ENCODE measurements at places on chromosomes 2 and 18.

GRCh38 chr18:3649633-3650426 lies 199.9 kb downstream of the TGIF1 start:
- no peak for DNase-seq

- DNase-seq = no peak
Measured at GRCh38 chr2:236366049-236366387, 101.8 kb upstream of the ASB18 start.

DNA sequence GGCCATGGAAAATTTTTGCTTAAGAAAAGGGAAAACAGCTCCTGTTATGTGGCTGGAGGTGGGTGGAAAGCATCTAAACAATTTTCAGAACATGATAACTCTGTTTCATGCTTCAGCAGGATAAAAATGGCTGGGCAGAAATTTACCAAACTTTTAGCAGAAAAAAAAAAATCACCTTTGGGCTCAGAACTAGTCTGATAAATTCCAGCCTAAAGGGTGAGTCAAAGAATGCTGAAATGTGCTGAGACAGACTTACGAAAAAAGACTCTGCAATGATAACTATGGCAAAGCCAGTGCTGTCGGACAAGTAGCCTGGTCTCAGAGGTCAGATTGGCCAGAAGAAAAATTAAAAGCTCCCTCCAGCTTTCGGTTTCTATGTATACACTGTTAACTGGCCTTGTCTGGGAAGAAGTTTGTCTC lies 123.6 kb downstream of the LRATD1 start:
- DNase-seq = no peak

DNA sequence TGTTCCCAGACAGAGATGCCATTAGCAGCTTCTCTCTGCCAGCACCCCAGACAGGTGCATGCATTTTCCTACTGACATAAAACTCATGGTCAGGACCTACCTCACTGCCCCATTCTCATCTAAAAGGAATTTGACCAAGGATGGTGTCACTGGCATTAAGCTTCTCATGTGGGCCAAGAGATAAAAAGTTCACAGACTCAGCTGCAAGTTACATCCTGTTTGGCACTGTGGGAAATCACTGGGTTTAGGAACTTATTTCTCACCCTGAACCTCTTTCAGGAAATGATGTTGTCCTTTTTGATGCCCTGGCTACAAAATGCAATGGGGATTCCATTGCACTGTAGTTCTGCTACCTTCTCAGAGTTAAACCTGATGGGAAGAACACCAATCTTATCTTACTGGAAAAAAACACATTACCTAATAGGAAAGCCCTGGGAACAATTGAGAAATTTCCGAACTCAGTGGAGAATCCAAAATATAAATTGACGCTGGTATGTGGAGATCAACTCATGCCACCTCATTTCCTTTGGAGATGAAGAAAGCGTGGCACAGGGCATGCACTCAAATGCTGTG lies 252.1 kb upstream of the COPS8 start:
- DNase-seq = no peak

DNA sequence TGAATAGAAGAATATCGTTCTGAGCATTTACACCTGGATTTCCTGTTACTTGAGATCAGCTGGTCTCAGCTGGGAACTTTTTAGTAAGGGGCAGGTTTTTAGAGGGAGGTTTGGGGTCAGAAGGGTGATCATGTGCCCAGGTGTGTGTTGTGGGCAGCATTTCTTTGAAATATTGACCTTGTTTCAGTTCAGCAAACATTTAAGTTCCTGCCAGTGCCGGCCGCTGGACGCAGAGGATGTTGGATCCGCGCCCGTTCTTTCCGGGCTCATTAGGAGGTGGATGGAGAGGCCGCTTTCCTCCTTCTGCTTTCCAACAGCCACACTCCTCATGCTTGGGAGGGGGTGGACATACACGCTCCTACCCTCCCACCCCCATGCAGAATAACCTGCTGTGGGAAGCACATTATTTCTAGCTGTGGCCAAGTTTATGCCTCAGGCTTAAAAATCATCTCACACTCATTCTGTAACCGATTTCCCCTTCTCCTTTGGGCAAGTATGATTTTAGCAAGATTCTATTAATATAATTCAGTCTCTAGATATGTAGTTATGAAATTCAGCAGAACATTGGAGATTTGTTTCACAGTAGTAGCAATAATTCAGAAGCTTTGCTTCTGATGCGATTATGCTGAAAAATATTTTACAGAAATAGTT lies 131.4 kb downstream of the ZNF236 start:
- no peak for DNase-seq

- DNase-seq = no peak
Measured at GRCh38 chr2:10522726-10523405, 74.7 kb upstream of the ODC1 start.

DNA sequence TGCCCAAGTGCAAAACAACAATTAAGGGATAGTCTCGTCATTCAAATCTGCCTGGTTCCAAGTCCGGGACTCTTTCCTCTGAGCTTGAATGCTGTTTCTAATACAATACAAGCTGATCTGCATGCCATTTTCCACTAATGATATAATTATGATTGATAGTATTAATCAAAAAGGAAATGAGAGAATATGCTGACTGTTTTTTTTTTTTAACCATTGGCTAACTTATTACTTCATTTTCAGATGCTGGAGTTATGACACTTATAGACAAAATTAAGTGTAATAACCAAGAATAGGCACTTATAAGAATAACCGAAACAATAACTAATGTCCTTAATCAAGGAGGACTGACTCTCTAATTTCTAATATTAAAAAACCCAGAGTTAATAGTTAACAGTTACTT lies 343.6 kb downstream of the LPIN1 start:
- DNase-seq = no peak

DNA sequence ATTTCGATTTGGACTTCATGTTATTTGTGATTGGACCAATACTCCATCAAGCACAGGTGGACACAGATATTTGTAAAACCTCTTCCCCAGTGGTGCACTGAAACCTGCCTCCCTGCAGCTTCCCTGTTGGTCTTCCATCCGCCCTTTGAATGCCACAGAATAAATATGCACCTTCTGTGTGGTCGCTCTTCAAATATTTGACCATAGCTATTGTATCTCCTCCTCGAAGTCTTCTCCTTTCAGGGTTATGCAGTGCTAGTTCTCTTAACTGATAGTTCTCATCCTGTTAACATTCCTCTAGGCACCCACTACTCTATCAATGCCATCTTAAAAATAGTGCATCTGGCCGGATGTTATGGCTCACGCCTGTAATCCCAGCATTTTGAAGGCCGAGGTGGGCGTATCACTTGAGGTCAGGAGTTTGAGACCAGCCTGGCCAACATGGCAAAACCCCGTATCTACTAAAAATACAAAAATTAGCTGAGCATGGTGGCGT lies 12.5 kb downstream of the SPATS2L start:
- no peak for DNase-seq

DNA sequence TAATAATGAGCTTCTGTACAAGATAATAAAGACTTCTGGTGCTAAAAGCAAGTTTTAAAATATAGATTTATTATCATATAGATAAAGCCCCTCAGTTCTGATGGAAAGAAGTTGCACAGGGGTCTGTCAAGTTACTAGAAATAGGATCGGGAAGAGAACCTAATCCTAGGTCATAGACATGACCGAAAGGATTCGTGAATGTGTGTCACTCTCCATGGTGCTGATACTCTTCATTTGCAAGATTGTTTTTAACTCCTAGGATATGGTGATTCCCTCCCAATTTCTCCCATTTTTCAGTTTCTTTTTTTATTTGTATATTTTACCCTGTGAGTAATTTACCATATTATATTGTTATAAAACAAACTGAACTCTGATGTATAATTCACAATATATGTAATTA lies 58.9 kb upstream of the CTNNA2 start:
- no peak for DNase-seq

Measured in thymus (tissue), 14 donors.